ENCODE measurements at places on chromosomes 6 and 20. TPM values are rescaled to one million over a fixed set of nuclear protein-coding genes. Genes with fewer than 3 reads are reported as not detected.

MUC21 gene
- total RNA-seq = not detected

B3GALT4 gene
- 7.0 TPM for total RNA-seq

PPP1R3G gene
- total RNA-seq = 0.94 TPM

ADGB gene
- not detected for total RNA-seq

CLIC5 gene
- 0.58 TPM for total RNA-seq

GTSF1L gene
- total RNA-seq = not detected

KCNQ2 gene
- total RNA-seq = 0.14 TPM

RIOK1 gene
- total RNA-seq = 20.8 TPM

TRIM15 gene
- not detected for total RNA-seq

ANKRD66 gene
- total RNA-seq = not detected

AKAP12 gene
- 430 TPM for total RNA-seq

ZSCAN23 gene
- total RNA-seq = 0.87 TPM

- peak; percentile 87 for DNase-seq
These were observed 98.6 kb upstream of the MRPS10 start for GRCh38 chr6:42315991-42316970.

DNA sequence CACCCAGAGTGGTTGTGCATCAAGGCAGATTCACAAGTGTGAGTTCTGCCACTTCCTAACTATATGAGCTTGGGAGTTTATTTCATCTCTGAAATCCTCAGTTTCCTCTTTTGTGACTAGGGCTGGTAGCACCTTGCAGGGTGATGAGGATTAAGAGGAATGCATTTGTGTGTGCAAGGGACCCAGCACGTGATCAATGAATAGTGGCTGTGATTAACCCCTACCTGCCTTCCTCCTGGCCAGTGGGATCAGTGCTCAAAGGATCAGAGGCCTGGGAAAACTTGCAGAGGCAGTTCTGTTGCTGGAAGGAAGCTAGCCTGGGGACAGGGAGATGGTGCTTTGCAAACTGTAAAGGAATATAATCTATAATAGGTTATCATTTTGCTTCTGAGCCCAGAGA is 7.3 kb downstream of the SDC4 start:
- no peak for DNase-seq

DNA sequence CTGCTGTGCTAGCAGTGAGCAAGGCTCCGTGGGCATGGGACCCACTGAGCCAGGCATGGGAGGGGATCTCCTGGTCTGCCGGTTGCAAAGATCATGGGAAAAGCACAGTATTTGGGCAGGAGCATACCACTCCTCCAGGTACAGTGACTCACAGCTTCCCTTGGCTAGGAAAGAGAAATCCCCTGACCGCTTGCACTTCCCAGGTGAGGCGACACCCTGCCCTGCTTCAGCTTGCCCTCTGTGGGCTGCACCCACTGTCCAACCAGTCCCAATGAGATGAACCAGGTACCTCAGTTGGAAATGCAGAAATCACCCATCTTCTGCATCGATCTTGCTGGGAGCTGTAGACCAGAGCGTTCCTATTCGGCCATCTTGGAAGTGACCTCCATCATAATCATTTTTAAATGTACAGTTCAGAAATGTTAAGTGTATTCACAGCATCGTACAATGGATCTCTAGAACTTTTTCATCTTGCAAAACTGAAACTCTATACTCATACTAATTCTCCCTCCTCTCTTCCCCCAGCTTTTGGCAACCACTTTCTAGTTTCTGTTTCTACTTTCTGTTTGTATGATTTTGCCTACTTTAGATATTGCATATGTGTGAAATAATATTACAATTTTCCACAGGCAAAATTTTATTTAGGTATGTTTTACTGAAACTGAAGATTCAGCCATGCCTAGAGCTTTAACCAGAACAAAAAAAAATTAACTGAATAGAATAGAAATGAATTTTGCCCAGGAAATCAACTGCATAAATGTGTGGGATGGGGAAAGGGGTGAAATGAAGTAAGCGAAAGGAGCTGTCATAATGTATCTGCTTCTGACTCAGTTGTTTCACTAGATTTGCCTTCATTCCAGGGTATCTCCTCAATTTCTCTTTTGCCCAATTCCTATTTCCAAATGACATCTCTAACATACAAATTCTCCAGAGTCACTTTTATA is 100.0 kb downstream of the RWDD2A start:
- DNase-seq = no peak

GRCh38 chr20:25246182-25246999 is 1.5 kb upstream of the PYGB start:
- DNase-seq = no peak

GRCh38 chr6:158808941-158809678 is 10.1 kb downstream of the EZR start:
- DNase-seq = no peak

GRCh38 chr6:150685860-150686259 is 86.2 kb downstream of the PLEKHG1 start:
- DNase-seq = no peak

GRCh38 chr6:33794910-33795623 is 6.1 kb upstream of the LEMD2 start:
- no peak for DNase-seq

DNA sequence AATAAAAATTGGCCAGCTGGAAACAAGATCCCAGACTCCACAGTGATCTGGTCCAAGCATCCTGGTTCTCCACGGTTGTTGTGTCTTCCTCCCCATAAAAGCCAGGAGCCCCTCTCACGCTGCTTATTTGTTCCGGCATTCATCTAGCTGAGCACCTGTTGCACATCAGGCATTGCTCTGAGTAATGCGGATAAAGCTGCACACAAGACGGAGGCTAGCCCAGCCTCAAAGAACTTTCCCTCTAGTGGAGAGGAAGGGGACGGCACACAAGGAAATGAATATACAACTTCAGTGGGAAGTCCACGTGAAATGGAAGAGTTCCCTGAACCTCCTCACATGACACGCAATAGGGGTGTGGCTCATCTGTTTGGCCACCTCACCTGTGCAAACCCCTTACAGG is 30.3 kb upstream of the NXT1 start:
- no peak for DNase-seq

DNA sequence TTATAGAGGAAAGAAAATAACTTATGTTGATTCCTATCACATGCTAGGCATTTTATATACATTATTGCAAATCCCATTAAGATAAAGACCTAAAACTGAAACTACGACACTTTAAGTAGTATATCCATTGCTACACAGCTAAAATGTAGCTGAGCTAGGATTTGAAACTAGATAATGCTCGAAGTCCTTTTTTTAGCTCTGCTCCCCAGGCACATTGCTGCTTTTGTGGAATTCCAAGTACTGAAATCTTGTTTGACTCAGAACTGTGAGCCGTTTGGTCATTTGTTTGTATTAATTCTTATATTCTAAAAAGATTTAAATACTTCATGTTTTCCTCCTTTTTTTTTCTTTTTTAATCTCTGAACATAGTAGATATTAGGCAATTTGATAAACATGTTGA is 644.8 kb downstream of the HACE1 start:
- DNase-seq = no peak
